ENCODE measurements at places on chromosomes 4 and X.

GRCh38 chr4:13903061-13903460 is 275.5 kb upstream of the BOD1L1 start:
- no peak for DNase-seq

DNA sequence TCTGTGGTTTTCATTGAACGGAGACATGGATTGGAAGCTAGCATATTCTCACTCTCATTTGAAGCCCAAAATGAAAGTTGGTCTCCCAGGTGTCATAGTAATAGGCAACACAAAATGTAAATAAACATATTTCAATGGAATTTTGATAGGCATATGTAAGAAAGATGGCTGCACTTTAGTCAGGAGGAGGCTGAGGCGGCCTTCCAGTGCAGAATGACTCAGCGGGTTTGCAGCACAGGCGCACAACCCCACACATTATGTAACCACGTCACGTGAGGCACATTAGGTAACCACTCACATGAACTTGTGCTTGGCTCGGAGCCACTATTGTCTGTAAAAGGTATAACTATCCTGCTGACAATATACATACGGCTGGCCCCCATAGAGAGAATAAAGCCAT is 381.7 kb downstream of the GPAT3 start:
- no peak for DNase-seq

- no peak for DNase-seq
Observed at GRCh38 chr4:106717091-106717490, 319.0 kb downstream of the DKK2 start.

DNA sequence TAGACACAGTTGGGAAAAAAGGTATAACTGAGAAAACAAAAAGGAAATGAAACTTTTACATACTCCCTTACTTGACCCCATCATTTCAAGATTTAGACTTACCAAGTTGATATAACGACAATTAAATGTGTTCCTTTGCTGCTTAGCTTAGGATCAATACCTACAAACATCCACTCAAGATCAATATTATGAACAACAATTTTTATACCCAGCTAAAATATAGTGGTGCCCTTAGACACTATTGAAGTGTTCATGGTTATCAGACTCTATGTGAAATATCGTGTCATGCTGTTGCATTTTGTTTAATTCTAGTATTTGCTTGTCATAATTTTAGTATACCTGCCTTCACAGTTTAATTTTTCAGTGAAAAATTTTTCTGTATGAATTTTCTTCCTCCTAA is 4.2 kb downstream of the ARSH start:
- no peak for DNase-seq

DNA sequence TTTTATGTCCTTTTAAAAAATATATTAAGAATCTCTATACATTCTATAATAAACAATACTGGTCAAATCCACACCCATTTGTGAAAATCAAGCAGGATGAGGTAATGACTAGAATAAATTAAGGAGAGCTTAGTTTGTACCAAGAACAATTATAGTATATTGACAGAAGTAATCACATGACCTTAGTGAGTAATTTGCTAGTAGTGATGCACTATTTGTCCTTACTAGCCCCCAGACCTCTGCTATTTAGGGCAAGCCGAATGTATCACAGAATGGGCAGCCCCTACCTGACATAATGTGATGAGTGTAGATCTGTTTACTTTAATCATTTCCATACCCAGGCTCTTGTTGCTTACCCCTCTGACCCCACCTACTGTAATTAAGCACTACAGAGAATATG is 15.8 kb downstream of the ATP1B4 start:
- DNase-seq, result no peak

- DNase-seq, result no peak
Observed at GRCh38 chr4:26204249-26204825, 116.5 kb upstream of the RBPJ start.

GRCh38 chr4:159368320-159368719 is 265.4 kb downstream of the RAPGEF2 start:
- no peak for DNase-seq

DNA sequence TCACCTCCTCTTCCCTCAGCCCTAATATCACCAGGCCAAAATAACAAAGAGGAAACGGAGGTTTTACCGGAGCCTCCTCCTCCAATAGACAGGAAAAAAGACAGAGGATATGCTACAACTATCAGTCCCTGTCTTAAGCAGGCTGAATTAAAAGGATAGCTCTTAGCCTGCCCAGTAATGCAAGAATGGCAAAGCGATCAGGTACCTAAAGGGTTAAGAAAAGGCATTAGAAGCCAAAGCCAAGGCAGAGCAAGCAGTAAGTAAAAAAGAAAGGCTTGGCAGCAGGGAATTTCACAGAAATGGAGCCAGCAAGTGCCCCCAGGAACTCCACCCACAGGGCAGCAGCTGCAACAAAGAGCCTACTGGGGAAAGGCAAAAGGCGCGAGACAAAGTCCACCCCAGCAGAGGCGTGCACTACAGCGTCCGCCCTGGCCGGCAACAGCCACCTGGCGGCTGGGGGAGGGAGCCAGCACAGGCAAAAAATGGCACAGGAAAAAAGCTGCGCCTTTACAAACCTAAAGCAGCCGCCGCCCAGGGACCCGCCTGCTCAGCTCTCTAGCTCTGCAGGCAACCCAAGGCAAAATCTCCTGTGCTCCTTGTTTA is 220.6 kb upstream of the ZC4H2 start:
- no peak for DNase-seq

GRCh38 chrX:40100537-40101429 is 3.0 kb upstream of the BCOR start:
- DNase-seq, result no peak

DNA sequence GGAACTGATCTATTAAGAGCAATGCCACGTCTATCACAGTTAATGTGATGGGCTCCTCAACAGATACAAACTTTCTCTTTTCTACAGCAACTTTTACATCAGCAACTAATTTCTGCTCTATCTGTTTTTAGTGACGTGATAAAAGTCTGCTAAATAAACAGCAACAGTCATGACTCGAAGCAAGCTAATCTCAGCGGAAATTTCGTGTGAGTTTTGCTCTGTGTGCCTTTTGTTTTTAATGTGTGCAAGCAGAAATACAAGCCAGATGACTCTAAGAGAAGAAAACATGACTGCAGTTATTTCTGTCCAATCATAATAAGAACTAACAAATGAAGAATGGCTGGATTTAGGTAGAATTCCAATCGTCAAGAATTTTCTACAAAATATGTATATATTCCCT is 214.3 kb downstream of the LDB2 start:
- DNase-seq, result no peak

GRCh38 chrX:45619290-45619689 is 418.6 kb upstream of the DIPK2B start:
- no peak for DNase-seq

DNA sequence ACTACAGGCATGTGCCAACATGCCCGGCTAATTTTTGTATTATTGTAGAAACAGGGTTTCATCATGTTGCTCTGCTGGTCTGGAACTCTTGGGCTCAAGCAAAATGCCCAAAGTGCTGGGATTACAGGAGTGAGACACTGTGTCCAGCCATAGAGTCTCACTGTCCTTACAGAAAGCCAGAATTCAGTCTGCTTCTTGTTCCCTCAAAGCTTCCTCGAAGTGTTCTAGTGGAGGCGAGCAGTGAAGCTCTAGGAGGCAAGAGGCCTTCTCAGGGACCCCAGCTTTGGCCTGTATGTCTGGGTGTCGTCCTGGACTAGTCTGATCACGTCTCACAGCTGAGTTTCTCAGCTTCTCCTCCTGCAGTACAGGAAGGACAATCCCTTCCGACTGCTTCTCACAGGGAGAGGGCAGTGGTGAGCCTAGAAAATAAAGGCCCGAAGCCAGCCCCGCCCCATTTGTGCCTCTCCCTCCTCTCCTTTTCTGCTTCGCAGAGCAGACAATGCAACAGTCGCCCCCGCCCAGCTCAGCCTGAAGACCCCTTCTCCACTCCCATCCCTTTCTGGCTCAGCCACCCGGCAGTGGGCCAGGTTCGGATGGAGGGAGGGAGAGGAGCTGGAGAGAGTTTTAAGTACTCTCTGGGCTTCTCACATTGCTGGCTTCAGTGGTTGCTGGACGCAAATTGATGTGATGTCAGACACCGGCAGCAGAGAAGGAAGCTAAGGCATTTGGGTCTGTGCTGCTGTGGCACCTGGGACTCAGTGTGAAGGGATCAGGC is 11.1 kb upstream of the FAM3A start:
- no peak for DNase-seq

- no peak for DNase-seq
Observed at GRCh38 chr4:16864199-16864598, 34.2 kb downstream of the LDB2 start.

- no peak for DNase-seq
Observed at GRCh38 chrX:22969411-22969810, 30.3 kb upstream of the DDX53 start.

Measured in omental fat pad (tissue), 4 donors.